Ovary (tissue), 10 donors: ENCODE measurements at places on chromosomes 1 and 21.
A peak's percentile ranks its signal among the peaks of the same experiment; 100 is the strongest.

DNA sequence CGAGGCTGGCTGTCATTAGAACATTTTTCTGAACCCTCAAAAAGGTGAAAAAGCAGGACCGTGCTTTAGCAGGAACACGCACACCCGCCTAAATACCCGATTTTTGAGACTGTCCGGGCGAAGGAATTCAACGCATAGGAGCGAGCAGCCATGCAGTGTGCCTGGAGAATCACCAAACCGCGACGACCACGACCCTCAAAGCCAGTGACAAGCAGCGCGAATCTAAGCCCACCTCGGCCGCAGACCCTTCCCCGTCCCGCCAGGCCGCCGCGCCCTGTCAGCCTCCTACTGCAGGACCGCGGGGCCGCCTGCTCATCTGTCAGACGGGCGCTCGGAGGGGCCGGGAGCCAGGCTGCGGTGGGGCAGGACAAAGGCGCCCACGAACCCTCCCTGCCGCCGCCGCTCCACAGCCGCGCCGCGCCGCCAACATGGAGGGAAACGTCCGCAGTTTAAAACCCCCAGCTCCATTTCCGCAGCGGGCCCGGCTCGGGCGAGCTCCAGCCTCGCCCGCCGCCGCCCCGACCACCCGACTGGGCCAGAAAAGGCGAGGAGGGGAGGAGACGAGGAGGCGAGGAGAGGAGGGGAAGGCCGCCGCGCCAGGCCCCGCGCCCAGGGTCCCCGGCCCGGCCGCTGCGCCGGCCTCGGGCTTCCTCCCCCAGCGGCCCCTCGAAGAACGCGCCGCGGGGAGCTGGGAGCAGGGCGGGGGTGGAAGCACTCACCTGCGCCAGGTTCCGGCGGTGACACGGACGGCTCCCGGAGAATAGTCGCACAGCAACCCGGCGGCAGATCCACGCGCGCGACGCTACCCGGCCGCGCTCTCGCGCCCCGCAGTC lies at the start of gene LBR:
Gene LBR, minus strand, starts transcription at position 804 of the 833 bp plus-strand sequence. CDS start 3,963 bp downstream, outside the sequence.
- DNase-seq, result no peak

DNA sequence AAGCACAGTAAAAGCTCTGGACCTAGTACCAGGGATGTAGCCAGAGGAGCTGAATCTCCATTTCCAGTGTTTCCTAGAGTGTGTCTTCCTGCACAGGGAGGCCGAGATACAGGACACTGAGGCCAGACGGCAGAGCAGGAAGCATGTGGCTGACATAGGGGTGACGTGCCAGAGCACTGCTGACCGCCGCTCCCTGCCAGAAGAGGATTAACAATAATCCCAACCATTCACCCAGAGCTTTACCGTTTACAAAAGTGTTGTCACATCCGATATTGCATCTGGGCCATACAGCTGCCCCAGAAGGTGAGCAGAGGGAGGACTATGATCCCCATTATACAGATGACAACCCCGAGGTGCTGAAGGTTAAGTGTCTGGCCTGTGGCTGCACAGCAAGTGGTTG lies 5.8 kb upstream of the CLDN19 start:
- no peak for DNase-seq

GRCh38 chr1:160993544-160994193 lies 27.3 kb downstream of the F11R start:
- no peak for DNase-seq

GRCh38 chr1:182681568-182681912 lies 2.8 kb downstream of the RGS8 start:
- DNase-seq, result no peak

DNA sequence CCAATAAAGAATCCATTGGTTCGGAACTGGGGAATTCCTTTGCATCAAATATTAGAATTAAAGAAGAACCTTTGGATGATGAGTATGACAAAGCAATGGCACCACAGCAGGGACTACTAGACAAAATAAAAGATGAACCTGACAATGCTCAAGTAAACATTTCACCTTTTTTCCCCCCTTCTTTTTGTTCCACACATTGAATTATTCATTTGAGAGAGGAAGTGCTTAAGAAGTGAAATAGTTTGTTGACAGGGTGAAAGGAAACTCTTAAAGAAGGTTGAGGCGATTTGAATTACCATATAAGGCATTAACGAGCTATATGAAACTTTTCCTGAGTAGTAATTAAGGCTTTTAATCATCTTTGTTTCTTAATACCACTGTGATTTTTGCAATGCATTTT lies 93.1 kb downstream of the ZMYM4 start:
- no peak for DNase-seq

- DNase-seq, result no peak
These were observed 71.6 kb downstream of the COL24A1 start for GRCh38 chr1:86084998-86085397.

GRCh38 chr1:86382878-86383277 lies 13.2 kb downstream of the ODF2L start:
- DNase-seq, result no peak

DNA sequence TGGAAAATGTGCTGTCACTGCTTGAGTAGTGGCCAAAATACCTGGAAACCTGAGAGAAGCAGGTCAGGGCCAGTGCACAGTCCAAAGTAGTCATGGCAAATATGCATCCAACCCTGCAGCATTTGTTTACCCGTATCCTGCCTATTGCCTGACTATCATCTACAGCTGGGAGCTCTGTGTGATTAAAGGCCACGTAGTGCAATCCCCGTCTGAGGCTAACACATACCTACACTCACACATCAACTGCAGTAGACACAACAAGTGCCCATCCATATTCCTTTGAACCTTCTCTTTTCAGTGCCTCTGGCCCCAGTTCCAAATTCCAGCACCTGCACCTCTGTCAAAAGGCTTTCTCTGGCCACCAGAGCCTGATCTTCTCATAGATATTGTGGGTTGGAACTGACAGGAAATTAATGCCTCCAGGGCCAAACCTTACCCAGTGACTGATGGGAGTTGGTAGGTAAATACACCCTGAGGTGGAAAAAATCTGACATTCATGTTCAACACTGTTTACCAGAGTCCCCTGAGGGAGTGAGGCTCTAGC lies 383.0 kb downstream of the SETD4 start:
- no peak for DNase-seq

GRCh38 chr1:17544776-17545350 lies 5.4 kb downstream of the ARHGEF10L start:
- DNase-seq, result no peak

GRCh38 chr1:110012100-110012780 lies 22.2 kb upstream of the STRIP1 start:
- no peak for DNase-seq

DNA sequence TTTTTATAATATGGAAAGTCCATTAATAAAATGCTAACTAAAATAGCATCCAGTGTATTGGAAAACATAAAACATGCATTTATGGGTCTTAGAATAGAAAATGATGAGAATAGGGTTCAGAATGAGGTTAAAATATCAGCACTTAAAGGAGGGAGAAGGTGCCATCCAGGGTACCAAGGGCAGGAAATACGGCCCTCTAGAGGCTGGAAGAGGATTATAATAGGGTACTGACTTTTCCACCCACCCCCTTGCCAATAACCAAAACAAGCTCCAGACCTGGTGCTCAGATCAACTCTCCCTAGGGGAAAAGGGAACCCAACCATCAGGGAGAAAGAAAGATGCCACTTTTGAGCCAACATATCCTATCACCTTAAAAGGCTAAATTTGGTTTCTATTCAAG lies 26.7 kb downstream of the ASTN1 start:
- DNase-seq, result no peak

- DNase-seq, result no peak
These were observed 379 bp downstream of the PPCS start for GRCh38 chr1:42456754-42457089.

DNA sequence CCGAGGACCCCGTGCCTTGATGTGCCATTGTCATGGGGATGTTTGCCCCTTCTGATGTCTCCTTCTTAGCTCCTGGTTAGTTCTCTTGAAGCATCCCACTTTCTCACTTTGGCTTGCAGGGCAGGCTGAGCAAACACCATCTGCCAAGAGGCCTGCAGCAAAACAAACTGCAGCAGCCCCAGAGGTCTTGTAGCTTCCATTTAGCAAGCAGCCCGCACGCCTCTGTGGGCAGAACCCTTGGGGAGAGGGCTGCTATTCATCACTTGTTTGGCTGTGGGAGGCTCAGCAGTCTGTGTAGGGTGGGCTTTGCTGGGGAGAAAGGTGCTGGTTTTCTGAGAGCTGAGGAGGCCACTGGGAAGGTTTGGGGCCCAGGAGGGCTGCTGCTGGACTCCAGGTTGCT lies 56.7 kb downstream of the KCNC4 start:
- DNase-seq, result no peak

GRCh38 chr1:233614173-233614742 lies 352 bp downstream of the KCNK1 start:
- DNase-seq, result peak; percentile 60

DNA sequence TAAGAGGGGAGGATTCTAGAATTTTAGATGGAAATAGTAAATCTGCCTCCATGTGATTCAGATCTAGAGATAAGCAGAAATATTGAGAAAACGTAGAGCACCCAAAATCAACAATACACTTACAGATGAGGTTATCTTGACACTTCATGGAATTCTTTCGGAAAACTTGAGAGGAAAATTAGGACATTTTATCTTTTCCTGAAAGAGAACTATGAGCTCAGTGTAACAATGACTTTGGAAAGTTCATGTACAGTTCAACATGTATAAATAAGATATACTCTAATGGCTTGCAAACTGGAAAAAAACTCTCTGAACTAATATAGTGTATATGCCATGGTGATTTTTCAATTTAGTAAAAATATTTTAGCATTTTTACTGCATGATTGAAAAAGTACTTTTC lies 338.1 kb upstream of the NEGR1 start:
- no peak for DNase-seq

GRCh38 chr21:44752671-44753235 lies 41.4 kb upstream of the TSPEAR start:
- no peak for DNase-seq

DNA sequence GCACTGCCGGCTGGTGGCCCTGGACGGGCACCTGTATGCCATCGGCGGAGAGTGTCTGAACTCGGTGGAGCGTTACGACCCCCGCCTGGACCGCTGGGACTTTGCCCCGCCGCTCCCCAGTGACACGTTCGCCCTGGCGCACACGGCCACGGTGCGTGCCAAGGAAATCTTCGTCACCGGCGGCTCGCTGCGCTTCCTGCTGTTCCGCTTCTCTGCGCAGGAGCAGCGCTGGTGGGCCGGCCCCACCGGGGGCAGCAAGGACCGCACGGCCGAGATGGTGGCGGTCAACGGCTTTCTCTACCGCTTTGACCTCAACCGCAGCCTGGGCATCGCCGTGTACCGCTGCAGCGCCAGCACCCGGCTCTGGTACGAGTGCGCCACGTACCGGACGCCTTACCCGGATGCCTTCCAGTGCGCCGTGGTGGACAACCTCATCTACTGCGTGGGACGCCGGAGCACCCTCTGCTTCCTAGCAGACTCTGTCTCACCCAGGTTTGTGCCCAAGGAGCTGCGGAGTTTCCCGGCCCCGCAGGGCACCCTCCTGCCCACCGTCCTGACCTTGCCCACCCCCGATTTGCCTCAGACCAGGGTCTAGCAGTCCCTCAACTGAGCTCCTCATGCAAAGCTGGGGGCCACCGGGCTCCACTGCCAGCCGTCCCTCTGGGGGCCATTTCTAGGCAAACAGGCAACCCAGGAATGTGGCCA lies 2.1 kb downstream of the KLHDC7A start:
- DNase-seq, result no peak

DNA sequence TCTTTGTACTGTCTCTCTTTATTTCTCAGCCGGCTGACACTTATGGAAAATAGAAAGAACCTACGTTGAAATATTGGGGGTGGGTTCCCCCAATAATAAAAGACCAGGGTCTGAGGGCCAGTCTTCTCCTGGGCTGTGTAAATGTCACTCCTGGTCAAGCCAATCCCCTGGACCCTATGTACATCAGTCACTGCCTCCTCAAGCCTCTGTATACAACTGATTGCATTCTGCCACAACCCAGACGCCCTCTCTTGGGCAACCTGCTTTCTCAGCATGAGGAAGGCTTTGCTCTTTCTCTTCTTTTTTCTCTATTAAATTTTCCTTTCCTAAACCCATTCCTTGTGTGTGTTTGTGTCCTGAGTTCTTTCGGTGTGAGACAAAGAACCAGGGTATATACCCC lies 84.1 kb upstream of the SERBP1 start:
- DNase-seq, result no peak
